Cerebellar cortex (tissue), 1 donor: ENCODE measurements at places on chromosomes 3 and 15.

DNA sequence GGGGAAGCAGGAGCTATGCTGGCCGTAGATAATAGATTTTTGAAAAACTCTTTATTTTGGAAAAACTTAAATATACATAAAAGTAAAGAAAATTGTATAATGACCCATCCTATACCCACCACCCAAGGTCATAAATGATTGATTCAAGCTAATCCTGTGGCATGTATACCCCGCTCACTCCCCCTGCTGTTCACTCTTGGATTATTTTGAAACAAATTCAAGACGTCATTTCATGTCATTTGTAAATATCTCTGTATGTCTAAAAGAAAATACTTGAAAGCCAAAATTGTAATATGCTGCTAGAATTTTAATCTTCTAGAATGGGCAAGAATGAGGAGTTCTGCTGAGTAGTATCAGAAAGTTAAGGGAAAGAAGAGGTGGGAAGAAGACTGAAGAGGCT, 241.7 kb downstream of the FEZF2 start:
- no peak for DNase-seq

GRCh38 chr15:49875392-49875791, 243.6 kb downstream of the ATP8B4 start:
- DNase-seq: no peak

GRCh38 chr3:27990324-27990723, 251.1 kb upstream of the CMC1 start:
- DNase-seq: no peak

GRCh38 chr15:90421527-90421926, 33.5 kb downstream of the IQGAP1 start:
- DNase-seq: no peak

GRCh38 chr15:47794252-47794914, 77.1 kb downstream of the SEMA6D start:
- no peak for DNase-seq

DNA sequence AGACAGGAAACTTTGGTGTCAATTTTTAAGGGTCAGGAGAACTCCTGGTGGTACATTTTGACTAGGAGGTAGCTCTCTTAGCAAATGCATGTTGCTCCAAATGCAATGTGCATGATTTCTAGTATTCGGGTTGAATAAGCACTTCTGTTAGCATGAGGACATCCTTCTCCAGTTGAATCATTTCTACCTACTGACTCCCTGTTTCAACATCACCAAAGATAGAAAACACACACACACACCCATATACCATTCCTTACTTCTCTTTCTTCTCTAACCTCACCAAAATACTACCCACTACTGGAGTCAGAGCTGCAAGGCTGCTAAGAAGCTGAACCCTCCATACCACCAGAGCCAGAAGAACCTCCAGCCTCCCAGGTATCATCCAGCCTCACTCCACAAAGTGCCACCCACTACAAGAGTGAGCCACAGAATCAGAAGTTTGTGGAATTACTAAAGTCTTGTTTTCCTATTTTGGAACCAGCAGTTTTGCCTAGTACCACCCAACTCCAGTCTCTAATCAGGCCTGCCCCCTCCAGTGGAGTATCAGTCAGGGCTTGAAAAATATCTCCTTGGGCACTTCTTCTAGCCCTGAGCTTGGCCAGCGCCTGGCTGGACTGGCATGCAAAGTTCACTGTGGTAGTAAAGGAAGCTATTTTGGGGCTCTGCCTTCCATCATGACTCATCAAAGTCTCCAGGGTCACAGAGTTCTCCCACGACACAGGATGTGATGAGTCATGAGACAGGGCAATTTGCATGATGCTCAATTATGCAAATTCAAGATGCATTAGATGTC, 110.3 kb downstream of the CYP19A1 start:
- DNase-seq: no peak

DNA sequence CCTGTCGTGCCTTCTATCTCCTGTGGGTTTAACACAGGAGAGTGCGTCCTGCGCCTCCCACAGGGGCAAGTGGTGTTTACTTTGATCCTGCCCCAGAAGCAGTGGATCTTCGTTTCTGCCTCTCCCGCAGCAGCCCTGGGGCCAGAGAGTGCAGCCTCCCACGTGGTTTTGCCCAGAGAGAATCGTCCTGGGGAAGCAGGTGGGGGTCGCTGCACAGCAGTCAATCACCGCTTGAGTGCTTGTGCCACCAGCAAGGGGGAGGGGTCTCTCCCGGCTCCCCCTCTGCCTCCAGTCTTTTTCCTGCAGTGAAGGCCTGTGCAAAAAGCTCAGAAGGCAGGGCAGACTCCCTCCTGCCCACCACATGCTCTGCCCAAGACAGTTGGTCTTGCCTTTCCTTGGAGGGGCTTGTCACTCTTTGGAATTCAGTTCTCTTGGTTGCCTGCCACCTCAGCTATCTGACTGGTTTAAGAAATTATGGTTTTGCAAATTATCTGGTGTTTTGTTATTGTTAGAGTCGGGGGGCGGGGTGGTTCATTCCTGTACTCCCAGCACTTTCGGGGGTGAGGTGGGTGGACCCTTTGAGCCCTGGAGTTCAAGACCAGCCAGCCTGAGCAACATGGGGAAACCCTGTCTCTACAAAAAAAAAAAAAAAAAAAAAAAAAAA, 26.9 kb downstream of the STOML1 start:
- DNase-seq: no peak

- DNase-seq: no peak
Measured at GRCh38 chr3:142029791-142030190, 119.6 kb downstream of the TFDP2 start.

DNA sequence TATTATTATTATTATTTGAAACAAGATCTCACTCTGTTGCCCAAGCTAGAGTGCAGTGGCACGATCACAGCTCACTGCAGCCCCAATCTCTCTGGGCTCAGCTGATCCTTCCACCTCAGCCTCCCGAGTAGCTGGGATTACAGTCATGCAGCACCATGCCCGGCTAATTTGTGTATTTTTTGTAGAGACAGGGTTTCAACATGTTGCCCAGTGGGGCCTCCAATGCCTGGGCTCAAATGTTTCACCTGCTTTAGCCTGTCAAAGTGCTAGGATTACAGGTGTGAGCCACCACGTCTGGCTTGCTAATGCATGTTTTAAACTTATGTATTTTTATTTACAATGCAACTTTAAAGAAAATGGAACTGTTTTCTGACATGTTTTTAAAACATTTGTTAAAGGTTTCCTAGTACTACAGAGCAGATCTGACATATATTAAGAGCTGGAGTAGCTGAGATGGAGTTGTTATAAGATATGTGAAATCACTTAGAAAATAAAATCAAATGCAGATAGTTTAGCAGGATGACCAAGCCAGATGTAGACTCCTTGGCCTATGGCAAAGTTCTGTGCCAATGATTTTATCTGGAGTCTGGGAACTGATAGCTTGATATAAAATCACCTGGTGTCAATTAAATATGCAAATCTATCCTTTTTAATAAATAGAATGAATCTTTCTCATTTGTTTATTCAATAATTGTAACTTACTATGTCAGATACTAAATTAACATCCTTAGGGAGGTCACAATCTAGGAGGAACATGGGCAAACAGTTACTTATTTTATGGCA, 310.1 kb upstream of the NAALADL2 start:
- no peak for DNase-seq

- DNase-seq: no peak
Measured at GRCh38 chr3:355622-356021, 159.1 kb downstream of the CHL1 start.

DNA sequence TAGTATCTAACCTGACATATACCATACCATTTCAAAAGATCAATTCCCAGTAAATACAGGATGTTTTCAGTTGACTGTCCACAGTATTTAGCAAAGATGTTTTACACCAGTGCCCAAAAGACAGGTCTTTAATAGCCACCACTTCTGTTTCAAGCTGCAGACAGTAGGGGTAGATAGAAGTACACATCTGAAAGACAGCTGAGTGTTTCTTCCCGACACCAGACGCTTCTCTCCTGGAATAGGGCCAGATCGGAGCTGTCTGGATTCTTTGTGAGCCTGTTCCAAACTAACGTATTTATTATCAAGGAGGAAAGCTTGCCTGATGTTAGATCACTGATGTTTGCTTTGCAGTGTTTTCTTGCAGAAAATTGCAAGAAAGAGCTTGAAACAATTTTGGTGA, 136.1 kb upstream of the RBMS3 start:
- DNase-seq: peak; percentile 3

- peak; percentile 46 for DNase-seq
Measured at GRCh38 chr3:166243511-166243910, 406.3 kb upstream of the BCHE start.

DNA sequence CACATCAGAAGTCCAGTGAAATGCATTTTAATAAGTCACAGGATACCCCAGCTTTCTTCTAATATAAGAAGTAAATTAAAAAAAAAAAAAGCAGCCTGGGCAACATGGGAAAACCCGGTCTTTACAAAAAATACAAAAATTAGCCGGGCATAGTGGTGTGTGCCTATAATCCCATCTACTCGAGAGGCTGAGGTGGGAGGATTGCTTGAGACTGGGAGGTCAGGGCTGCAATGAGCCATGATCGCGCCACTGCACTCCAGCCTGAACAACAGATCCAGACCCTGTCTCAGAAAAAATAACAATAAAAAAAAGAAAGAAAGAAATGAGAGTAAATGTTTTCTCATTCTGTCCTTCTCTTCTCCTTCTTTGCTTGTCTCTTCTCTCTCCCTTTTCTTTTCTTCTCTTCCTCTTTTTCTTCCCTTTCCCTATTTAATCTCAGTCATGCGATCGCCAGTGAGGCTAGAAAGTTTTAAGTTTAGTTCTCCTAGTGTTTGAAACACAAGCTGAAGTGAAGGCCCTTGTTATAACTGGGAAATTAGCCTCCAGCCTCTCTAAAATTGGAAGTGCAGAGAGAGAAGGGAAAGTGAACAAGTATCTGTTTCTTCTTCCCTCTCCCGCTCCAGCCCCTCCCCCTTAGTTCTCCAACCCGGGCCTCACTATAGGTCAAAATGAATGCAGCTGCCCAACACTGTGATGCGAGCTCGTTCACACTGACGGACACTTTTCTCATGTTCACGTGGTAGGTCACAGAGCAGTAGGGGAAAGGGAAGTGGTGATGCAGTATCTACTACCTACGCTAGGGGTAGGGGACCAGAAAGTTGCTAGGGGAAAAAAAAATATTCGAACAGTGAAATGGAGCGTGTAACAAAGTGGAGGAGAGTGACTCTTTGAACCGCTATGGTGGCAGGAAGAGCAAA, 23.5 kb upstream of the TSC22D2 start:
- peak; percentile 32 for DNase-seq

DNA sequence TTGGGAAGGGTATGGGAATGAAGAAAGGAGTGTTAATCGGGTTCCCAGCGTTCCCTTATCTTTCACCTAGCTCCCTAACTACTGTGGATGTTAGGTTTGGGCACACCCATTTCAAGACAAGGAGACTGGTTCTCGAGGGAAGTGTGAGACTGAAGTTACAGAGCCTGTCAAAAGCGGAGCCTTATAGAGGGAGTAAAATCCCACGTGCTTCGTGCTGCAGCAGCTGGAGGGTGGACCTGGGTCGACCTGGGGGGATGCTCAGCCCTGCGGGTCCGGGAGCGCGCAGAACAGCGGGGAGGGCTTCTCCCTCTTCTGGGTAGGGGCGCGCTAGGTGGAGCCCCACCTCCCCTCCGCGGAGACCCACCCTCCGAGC, 314 bp upstream of the TMED3 start:
- peak; percentile 49 for DNase-seq

GRCh38 chr15:92819278-92820235, 80.6 kb upstream of the CHD2 start:
- DNase-seq: peak; percentile 67

- DNase-seq: no peak
Measured at GRCh38 chr15:57462381-57462780, 86.1 kb downstream of the CGNL1 start.

DNA sequence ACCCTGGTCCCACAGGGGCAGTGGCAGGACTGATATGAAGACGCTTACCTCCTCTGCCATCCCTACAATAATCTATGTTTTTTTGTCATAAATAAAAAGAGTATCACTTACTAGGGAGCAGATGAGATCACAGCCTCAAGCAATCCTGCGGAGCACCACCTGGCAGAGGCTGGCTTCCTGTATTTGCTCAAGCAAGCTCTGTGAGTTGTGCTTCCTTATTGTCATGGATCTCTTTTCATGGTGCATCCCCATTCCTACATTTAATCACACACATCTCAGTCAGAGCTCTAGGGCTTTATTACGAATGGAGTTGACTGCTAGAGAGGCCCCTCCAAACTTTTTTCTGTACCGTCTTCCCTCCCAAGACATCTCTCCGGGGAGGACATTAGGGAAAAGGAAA, 186.0 kb downstream of the UBE2E2 start:
- peak; percentile 79 for DNase-seq

DNA sequence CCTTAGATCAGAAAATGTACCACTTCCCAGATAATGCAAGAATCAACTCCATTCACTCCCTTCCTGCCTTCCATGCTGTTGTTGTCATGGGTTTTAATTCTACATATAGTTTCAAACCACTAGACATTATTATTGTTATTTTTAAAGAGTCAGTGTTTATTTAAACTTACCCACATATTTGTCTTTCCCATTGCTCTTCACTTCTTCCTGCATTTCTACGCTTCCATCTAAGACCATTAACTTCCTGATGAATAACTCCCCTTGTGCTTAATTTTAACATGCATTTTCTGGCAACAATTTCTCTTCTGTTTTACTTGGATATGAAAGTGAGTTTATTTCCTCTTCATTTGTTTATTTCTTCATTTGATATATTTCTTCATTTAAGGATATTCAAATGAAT, 127.1 kb upstream of the FHIT start:
- DNase-seq: no peak
